ENCODE measurements at places on chromosomes 4 and X.
A peak's percentile ranks its signal among the peaks of the same experiment; 100 is the strongest.

GRCh38 chrX:148203531-148203930 is 222.4 kb downstream of the FMR1NB start:
- no peaks in the 10 kb centered on the region for H3K36me3 ChIP-seq
- H3K4me3 ChIP-seq: no peak overlapping the region
- H3K4me1 ChIP-seq: no peaks in the 10 kb centered on the region
- no peaks in the 10 kb centered on the region for H3K27me3 ChIP-seq

DNA sequence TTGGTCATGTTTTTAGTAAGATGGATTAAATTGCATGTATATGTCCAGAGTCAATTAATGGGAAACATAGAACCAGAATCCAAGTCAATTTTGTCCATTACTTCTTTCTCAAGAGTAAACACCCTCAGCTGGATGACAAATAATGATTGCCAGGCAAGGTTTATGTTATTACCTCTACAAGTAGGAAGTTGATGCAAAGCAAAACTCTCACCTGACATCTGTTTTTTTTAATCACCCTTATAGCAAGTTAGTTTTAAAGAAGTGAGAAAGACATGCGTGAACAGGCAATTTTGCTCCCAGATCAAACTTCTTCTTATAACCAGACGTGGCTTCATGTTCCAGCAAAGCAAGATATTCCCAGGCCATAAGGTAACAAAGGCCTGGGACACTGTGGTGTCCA is 348.5 kb upstream of the FTHL17 start:
- no peaks in the 10 kb centered on the region for H3K36me3 ChIP-seq
- no peaks in the 10 kb centered on the region for H3K27me3 ChIP-seq
- H3K27ac ChIP-seq: no peak overlapping the region
- no peak for DNase-seq

DNA sequence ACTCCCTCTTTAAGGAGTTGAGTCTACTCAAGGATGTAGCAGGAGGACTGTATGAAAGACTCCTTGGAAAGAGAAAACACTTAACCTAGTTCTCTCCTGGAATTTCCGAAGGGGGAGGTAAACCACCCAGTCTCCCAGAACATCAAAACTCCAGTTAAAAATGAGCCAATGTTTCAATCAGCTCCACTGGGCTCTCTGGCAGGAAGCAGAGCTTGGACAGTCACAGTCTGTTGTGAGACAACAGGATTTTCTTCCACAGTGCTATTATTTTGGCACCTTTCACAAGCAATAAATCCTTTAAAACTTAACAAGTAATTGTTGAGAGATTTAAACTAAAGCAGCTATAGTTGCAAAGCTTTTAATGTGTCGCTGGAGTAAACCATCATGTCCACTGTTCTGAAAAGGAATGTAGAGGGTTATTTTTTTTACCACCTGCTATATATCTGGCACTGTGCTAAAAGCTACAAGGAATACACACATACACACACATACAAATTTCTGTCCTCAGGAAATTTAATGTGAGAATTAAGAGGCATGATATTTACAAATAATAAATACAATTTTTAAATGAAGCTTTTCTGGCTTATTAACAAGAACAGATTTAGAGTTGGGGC is 229.2 kb upstream of the INTU start:
- DNase-seq: no peak
- no peak overlapping the region for H3K4me3 ChIP-seq
- H3K27ac ChIP-seq: no peak overlapping the region
- H3K27me3 ChIP-seq: no peaks in the 10 kb centered on the region

GRCh38 chr4:91359041-91360031 is 944.4 kb upstream of the GRID2 start:
- H3K4me3 ChIP-seq: no peak overlapping the region
- H3K36me3 ChIP-seq: no peaks in the 10 kb centered on the region
- DNase-seq: no peak
- no peaks in the 10 kb centered on the region for H3K4me1 ChIP-seq
- no peak overlapping the region for H3K27ac ChIP-seq

DNA sequence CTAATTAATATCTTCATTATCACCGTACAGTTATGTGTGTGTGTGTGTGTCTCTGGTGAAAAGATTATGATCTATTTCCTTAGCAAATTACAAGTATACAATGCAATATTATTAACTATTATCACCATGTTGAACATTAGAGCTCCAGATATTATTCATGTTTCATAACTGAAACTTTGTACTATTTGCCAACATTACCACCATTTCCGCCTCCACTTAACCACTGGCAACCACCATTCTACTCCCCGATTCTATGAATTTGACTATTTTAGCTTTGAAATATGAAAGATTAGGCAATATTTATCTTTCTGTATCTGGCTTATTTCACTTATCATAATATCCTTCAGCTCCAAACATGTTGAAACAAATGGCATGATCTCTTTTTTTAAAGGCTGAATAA is 717.9 kb downstream of the ARAP2 start:
- no peak for DNase-seq

DNA sequence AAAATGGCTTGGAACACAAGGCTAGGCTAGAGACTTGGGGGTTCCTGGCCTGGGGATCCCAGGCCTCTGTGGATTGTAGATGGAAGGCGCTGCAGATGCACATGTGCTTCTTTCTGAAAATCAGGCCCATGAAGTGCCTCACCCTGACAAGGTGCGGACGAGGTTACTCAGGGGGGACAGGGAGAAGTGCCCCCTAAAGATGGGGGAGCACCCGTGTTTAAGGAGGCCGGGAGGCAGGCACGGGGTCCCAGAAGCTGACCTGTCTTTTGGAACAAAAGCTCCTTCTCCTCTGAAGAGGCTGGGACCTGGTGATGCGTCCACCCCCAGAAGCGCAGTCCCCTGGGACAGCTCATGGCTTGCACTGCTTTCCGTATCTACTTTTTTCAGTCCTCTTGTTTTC is 2.4 kb downstream of the PDZD4 start:
- no peak overlapping the region for H3K27ac ChIP-seq
- no peaks in the 10 kb centered on the region for H3K36me3 ChIP-seq
- DNase-seq: no peak
- no peak overlapping the region for H3K4me3 ChIP-seq
- H3K27me3 ChIP-seq: peaks cover 32% of the 10 kb centered on the region
- H3K4me1 ChIP-seq: peaks cover 9% of the 10 kb centered on the region

- no peaks in the 10 kb centered on the region for H3K36me3 ChIP-seq
- no peaks in the 10 kb centered on the region for H3K27me3 ChIP-seq
- no peak overlapping the region for H3K4me3 ChIP-seq
- no peak overlapping the region for H3K27ac ChIP-seq
- H3K4me1 ChIP-seq: peaks cover 4% of the 10 kb centered on the region
Measured at GRCh38 chr4:2359591-2360395, 58.7 kb downstream of the ZFYVE28 start.

- no peaks in the 10 kb centered on the region for H3K36me3 ChIP-seq
- no peak overlapping the region for H3K27ac ChIP-seq
- DNase-seq: no peak
- no peak overlapping the region for H3K4me3 ChIP-seq
Measured at GRCh38 chr4:8765631-8766590, 105.7 kb downstream of the HMX1 start.

GRCh38 chr4:116590648-116591047 is 494.7 kb downstream of the TRAM1L1 start:
- H3K4me1 ChIP-seq: no peaks in the 10 kb centered on the region
- no peak overlapping the region for H3K27ac ChIP-seq
- H3K4me3 ChIP-seq: no peak overlapping the region

DNA sequence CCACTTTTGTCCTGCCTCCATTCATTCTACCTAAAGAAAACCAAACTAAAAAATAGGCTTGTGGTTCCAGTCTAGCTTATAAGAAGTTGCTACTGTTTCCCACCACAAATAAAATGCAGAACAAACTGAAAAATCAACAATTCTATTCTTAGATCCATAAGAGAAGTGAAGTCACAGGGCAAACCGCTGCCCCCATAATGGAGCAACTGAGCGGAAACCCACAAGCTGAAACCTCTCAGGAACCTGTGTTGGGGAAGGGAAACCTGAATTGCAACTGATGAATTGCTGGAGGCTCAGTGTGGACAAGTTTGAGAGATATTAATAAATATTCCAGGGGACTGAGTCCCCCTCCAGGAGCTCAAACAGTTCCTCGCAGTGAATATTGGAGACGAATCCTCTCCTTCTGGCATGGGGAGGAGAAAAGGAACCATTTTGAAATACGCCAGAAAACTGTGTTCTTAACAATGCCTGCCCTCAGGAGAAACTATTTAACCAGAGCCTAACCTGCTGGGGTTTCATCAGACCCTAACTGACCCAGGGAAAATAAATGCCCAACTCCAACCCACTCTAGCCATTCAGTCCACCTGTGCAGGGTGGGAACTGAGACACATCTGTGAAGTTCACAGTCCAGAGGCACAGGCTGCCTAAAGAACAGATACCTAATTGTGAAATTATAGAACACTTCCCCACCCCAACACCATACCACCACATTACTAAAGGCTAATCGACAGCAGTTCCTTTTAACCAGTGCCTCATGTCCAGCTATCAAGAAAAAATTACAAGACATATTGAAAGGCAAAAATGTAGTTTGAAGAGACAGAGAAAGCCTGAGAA is 22.8 kb upstream of the SH3RF1 start:
- H3K4me1 ChIP-seq: peaks cover 2% of the 10 kb centered on the region
- H3K27ac ChIP-seq: no peak overlapping the region
- no peaks in the 10 kb centered on the region for H3K36me3 ChIP-seq

DNA sequence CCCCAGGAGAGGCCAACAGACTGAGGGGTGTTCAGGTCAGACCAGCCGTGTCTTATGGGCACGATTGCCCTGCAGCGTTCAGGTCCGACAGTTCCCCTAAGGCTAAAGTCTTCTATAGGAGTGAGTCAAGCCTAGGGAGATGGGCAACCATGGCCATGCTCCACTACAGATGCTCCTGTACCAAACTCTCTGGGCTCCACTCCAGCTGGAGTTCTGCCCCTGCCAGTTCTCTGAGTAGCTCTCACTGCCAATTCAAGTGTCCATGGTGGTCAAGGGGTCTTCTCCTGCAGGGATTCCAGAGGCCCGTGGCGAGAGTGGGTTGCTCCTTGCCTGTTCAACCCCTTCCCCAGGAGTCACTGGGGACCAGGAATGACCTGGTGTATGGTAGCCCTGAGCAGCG is 38.2 kb downstream of the BEX3 start:
- peaks cover 9% of the 10 kb centered on the region for H3K4me1 ChIP-seq
- H3K4me3 ChIP-seq: no peak overlapping the region
- H3K27ac ChIP-seq: no peak overlapping the region
- H3K36me3 ChIP-seq: no peaks in the 10 kb centered on the region
- no peaks in the 10 kb centered on the region for H3K27me3 ChIP-seq
- DNase-seq: no peak

DNA sequence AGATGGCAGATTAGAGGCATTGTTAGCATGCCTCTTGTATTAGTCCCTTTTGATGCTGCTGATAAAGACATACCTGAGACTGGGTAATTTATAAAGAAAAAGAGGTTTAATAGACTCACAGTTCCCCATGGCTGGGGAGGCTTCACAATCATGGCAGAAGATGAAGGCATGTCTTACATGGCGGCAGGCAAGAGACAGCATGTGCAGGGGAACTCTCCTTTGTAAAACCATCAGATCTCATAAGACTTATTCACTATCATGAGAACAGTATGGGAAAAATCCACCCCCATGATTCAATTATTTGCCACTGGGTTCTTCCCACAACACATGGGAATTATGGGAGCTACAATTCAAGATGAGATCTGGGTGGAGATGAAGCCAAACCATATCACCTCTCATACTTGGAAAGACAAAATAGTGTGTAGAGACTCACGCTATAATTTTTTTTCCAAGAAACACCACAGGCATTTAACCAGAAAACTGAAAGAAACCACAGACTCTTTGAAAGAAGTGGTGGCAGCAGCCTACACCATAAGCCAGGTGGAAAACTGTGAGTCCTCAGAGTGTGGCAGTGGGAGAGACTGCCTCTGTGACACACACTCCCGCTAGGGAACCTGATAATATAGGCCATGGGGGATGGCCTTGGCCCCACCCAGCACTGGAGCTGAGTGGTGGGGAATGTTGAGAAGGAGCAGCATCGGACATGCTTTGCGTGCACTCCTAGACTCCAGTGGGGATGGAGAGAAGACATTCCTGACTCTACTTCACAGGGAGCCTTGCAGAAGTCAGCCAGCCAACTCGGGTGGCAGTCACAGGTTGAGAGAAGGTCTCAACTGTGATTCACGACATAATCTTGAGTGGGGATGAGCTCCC is 51.5 kb downstream of the SLC2A9 start:
- H3K36me3 ChIP-seq: peaks cover 33% of the 10 kb centered on the region
- H3K27ac ChIP-seq: peak overlapping the region; percentile 78
- H3K27me3 ChIP-seq: no peaks in the 10 kb centered on the region
- H3K4me3 ChIP-seq: no peak overlapping the region

- no peaks in the 10 kb centered on the region for H3K36me3 ChIP-seq
- no peak for DNase-seq
- peaks cover 21% of the 10 kb centered on the region for H3K4me1 ChIP-seq
- peaks cover 11% of the 10 kb centered on the region for H3K27me3 ChIP-seq
- H3K27ac ChIP-seq: no peak overlapping the region
Measured at GRCh38 chr4:5956285-5957021, 61.8 kb downstream of the C4orf50 start.

DNA sequence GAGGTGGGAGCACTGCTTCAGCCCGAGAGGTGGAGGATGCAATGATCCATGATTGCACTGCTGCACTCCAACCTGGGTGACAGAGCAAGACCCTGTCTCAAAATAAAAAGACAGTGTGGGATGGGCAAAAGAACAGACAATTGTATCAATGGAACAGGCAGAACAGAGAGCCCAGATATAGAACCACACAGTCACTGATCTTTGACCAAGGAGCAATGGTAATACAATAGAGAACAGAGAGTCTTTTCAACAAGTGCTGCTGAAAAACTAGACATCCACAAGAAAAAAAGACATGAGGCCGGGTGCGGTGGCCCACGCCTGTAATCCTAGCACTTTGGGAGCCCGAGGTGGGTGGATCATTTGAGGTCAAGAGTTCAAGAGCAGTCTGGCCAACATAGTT is 5.9 kb downstream of the FAM53A start:
- peaks cover 6% of the 10 kb centered on the region for H3K27me3 ChIP-seq
- no peaks in the 10 kb centered on the region for H3K36me3 ChIP-seq
- no peak for DNase-seq
- no peak overlapping the region for H3K4me3 ChIP-seq
- peaks cover 6% of the 10 kb centered on the region for H3K4me1 ChIP-seq

DNA sequence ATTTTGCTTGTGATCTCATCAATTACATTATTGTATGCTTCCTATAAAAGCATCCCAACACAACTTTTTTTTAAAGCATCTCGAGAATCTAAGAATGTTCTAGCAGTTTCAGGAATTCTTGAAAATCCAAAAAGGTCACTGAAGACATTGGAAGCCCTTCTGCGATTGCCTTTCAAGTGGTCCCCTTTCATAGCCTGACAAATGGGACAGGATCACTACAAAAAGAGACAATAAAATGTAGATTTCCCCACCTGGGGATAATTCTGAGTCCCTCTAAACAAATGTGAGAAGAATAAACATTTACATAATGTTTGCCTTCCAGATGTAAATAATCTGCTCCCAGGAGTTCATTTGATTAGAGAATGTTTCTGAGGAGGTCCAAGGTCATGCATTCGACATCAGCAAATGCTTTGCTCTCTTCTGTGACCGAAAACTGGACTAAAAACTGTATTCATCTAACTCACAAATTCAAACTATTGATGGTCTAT is 116.0 kb downstream of the COL25A1 start:
- no peaks in the 10 kb centered on the region for H3K4me1 ChIP-seq
- DNase-seq: no peak
- no peak overlapping the region for H3K27ac ChIP-seq
- H3K36me3 ChIP-seq: no peaks in the 10 kb centered on the region
- no peak overlapping the region for H3K4me3 ChIP-seq
- peaks cover 21% of the 10 kb centered on the region for H3K27me3 ChIP-seq
